ENCODE measurements at places on chromosomes 7 and 10.

DNA sequence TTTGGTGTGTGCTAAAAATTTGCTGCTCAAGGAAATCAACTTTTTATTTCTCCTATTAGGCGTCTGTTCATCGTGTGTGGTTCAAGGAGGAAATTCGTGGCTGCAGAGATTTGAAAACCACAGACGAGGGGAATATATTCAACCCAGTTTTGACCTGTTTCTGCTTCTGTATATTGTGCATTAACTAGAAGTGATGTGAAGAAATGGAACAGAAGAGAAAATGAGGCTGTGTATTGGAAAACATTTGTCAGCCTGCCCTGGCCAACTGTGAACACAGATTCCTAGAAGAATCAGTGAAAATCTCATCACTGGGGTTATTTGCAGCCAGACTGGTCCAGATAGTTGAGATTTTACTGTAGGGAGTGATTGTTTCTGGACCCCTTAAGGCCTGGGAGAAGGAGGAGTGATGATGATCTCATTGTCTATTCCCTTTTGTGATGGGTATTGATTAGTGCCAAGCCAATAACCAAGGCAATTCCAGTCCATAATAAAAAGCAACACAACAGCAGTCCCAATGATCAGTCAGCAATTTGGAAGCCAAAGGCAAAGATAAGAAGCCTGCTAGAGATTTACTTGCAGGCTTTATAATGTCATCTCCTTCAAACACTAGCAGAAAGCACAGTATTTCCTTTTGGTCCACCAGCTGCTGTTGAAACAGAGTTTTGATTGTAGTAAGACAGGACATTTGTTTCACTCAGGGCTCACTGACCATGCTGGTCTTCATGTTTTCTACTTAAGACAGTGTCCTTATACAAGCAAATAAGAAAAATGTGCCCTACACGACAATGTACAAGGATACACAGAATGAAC, 339.4 kb downstream of the PRPF18 start:
- ATAC-seq = no peak

DNA sequence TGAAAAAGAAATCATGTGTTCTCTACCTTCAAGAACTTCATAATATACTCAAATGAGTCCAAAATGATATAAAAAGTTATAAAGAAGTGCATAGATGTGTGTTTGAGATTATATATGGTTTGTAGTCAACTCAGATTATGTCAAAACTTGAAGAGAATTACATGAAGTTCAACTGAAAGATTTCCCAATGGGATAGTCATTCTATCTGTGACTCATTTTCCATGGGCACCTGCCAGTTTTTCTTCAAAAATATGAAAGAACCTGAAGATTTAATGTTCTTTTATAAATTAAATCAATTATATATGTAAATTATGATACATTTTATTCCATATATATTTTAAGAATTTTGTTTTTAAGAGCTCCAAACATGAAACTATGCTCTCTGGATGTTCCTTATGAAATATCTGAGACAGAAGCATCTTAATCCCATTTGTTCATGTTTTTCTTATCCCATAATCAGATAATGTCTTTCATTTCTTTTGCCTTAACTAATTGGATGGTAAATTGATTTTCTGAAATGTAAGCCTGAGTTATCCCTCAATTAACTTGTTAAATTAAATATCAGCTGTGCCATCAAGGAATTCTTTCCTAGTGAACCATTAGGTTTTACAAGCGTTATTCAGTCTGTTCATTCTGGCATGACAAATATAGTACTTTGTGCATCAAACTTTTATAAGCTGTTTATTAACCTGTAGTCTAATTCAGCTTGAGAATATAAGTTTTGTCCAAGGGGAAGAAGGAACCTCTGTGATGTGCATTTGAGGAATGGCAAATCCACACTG, 387.1 kb downstream of the IPMK start:
- no peak for ATAC-seq

DNA sequence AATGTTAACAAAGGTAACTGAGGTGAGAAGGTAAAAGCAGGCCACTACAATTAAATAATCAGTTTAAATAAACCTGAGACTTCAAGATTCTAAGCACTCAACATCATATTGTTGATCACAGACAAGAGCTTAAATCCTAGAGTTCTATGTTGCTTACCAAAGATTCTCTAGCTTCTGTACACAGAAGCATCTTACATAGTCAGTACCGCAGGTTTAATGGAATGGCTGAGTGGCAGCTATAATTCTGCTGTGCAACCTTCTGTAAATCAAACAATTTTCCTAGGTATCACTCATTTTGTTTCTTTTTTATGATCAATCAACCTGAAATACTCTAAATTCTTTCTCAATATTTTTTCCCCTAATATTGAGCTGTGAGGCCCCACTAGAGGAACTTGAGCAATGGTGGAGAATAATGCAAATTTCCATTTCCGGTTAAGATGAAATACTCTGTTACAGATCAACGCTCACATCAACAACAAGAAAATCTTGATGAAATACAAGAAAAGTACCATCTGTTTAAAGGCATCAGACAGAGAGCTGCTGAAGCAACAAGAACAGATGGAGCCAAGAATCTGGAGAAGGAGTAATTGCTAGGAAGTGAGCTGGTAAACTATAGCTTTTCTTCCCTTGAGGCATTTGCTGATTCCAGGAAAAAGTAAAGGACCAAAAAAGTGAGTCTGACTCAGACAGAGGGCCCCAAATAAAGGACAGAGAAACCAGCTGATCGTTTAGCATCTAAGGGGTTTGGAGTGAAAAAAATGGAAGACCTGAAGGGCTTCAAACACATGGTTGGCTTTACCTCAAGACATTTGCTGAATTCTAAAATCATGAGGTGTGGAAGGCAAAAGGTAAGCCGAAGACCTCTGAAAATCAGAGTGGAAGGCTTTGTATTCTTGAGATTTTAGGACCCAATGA, 22.6 kb downstream of the PNPLA8 start:
- no peak for ATAC-seq

DNA sequence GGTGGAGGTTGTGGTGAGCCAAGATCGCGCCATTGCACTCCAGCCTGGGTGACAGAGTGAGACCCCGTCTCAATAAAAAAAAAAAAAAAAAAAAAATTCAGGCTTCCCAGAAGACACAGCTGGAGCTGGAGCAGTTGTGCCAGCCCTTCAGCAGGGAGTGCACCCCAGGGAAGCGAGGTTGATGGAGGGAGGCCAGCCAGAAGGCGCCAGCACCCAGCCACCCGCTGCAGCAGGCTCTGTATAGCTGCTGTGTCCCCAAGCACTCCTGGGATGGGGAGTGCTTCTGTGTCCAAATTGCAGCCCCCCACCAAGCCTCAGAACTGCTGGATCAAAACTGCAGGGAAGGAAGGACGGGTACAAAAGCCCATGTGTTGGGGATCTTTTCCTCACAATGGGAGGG, 47.8 kb downstream of the COBL start:
- no peak for ATAC-seq

DNA sequence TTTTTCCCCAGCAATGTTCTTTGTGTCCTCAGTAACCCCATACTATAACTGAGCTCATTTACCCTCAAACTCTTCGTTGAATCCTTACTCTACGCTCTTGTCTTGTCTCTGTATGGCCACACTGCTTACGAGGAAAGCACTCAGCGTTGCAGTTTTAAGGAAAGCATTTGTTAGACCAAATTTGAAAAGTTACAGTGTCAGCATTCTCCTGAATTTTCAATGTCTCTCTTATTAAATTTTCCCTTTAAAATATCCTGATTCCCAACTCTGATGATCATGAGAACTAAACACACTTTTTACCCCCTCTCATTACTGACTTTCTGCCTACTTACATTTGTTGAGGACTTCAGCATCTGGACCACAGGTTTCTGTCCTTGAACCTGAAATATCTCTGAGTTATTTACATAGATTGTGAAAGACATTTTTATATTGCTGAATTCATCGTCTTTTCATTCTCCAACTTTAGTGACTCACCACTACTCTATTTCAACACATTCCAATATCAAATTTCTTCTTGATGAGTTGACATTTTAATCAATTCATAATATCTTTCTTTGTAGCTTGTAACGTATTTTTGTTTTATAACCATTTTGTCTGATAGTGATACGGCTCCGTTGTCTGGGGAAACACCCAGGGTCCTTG, 19.8 kb upstream of the VWDE start:
- ATAC-seq = no peak

- ATAC-seq = no peak
These were observed 85.2 kb downstream of the RTKN2 start for GRCh38 chr10:62183442-62183841.

DNA sequence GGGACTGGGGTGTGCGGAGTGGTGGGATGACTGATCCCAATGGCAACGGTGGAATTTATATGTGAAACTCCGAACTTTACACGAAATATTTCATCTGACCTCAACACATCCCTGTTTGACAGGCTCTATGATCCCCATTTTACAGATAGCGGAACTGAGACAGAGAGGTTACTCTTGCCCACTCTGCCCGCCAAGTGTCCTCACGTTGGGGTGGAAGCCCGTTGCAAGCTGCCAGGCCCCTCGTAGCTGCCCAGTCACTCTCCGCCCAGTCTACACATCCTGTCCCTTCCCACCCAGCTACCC, 397 bp upstream of the NFE2L3 start:
- no peak for ATAC-seq

DNA sequence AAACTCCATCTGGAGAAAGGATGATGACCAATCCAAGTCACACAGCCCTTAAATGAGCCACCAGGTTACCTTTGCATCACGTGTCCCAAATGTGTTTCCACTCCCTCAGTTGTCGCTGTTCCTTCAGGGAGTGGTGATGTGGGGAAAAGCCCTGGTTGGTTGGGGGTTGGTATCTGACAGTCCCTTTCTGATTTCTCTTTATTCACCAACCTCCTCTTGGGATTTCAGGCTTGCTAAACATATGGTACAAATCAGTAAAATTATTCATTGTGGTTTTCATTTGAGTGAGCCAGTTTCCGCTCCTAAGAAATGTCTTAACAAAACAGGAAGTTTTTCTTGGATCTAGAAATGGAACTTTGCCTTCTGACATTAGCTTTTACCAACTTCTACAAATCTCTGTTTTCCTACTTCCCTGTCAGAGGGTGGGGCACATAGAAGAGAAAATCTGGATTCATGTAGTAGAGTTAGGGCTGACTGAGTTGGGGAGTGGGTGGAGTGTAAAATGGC, 40.0 kb upstream of the KMT2E start:
- peak; percentile 17 for ATAC-seq

- ATAC-seq = no peak
These were observed 267.7 kb downstream of the MALRD1 start for GRCh38 chr10:19316204-19316870.

All from gastroesophageal sphincter (tissue), 4 donors.